Activated gamma-delta T cell treated with Interleukin-2 at 50 U/mL for 16 hours (primary cell): ENCODE measurements at places on chromosomes 3 and 15.

GRCh38 chr3:151962912-151963311, 89.5 kb downstream of the SUCNR1 start:
- DNase-seq, result no peak

DNA sequence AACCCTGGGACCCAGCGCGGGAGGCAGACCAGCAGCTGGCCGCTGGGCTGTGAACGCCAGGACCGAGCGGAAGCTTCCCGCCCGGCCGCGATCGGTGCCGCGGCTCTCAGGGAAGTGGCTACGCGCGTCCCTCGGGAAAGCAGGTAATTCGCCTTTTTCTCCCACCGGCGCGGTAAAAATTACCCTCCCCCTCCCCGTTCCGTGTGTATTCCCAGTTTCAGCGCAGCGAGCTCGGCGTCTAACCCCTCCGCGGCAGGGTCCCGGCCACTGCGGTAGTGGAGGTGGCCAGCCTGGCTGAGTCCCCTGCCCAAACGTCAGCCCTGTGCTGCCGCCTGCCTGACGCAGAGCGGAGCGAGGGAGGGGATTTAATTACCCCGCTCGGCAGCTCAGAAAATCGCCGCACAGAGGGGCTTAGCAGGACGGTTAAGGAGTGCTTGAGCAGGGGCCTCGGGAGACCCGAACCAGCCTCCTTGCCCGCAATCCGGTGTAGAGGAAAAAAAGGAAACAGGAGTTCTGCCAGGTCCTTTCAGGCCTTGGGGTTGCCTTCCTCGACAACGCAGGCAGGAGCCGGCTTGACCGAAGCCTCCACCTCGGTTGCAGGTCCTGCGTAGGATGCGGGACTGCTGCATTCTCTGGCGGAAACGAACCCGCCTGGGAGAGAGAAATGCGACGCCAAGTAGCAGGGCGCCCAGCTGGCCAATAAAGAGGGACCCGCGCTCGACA, 2.9 kb downstream of the GATA2 start:
- no peak for DNase-seq

GRCh38 chr15:40050788-40051470, 11.9 kb upstream of the SRP14 start:
- no peak for DNase-seq

GRCh38 chr15:61200626-61201025, 28.5 kb downstream of the RORA start:
- DNase-seq, result no peak

DNA sequence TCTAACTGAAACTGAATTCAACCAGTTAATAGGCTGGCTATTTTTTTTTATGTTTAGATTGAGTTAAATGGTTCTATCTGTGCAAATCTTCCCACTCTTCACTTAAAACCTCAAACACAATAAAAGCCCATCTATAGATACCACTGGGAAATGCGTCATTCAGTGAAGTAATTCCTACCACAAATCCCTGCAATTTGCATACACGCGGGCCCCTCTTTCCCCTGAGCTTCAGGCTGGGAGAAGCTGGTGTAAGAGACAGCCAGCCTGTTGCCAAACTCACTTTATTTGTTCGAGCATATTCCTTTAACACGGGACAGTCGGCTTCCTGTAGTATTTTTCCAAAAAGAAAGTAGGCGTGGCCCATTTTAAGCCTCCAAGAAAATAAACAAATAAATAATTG, 26.0 kb upstream of the MCTP2 start:
- no peak for DNase-seq

DNA sequence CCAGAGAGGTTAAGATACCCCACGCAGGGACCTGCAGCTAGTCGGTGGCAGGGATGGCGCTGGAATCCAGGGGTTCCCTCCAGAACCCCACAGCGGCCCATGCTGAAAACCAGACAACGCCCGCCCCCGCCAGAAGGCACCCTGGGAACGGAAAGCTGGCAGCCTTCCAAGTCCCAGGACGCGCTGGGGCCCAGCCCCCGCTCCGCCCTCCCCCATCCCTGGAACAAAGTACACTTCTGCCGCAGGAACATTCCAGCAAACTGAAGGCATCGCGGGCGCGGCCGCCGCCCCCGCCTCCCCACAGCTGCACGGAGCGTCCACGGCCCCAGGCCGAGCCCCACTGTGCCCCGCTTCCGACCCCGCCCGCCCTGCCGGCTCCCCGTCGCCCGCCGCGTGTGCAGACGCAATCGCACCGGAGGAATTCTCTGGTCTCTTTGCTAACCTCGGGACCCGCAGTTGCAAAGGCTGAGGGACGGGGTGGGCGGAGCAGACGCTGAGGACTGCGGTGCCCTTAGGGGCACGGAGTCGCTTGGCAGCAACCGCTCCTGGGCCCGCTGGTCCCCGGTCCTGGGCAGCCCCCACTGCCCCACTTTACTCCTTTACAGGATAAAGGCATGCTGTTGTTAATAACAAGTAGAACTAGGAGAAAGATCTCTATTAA, 44.8 kb upstream of the RNU6-1 start:
- DNase-seq, result peak; percentile 25

- DNase-seq, result no peak
These were observed 74.2 kb upstream of the BHLHE40 start for GRCh38 chr3:4904811-4905695.

DNA sequence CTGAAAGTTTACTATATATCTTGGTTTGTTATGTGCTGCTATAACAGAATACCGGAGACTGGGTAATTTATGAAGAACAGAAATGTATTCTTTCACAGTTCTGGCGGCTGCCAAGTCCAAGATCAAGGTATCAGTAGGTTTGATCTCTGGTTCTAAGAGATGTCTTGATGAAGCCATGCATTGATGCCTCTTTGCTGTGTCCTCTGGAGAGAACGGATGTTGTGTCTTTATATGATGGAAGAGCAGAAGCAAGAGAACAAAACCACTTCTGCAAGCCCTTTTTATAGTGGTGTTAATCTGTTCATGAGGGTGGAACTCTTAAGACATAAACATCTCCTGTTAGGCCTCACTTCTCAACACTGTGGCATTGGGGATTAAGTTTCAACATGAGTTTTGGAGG, 62.7 kb downstream of the TCF12 start:
- DNase-seq, result no peak

DNA sequence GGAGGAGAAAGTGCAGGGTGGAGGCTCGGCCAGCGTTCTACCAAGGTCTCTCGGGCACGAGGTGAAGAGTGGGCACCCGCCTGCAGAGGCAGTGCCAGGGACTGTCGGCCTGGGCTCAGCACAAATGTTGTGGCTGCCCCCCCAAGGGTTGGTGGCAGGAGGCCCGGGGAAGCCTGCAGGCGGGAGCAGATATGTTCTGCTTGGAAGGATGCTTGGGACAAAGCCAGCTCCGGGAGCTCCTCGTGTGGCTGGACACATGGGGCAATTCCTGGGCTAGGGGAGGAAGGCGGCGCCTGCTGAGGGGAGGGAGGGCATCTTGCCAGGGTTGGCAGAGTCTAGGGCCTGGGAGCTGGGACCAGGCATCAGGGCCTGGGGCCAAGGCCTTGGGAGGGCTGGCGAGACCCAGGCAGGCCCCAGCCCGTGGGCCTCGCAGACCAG, 30.4 kb upstream of the FBLN2 start:
- no peak for DNase-seq

- DNase-seq, result no peak
These were observed 219.3 kb upstream of the KBTBD8 start for GRCh38 chr3:66778777-66779176.

GRCh38 chr3:139930211-139930610, 4.8 kb upstream of the CLSTN2 start:
- DNase-seq, result no peak

DNA sequence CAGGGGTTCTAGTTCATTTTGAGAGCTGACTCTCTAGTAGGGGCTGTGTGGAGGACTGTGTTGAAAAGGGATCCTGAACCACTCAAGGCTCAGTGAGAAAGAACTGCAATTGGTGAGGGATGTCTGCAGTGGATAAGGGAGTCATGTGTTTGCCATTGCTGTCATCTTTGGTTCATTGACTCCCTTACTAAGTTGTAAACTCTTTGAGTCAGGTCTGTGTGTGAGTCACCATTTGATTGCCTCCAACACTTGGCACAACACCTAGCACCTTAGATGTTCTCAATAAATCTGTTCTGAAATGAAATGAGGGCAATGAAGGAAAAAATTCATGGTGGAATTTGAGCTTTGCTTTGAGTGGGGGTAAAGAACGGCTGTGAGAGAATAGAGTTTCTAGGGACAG, 51.7 kb downstream of the PLS1 start:
- no peak for DNase-seq

GRCh38 chr3:23880703-23881339, 36.0 kb downstream of the NKIRAS1 start:
- no peak for DNase-seq

GRCh38 chr3:127167315-127168043, 25.5 kb upstream of the PRR23E start:
- DNase-seq, result no peak

GRCh38 chr15:78265752-78266224, 1.4 kb downstream of the DNAJA4 start:
- DNase-seq, result no peak

GRCh38 chr3:42749753-42750231, 23.3 kb downstream of the CCDC13 start:
- DNase-seq, result no peak

DNA sequence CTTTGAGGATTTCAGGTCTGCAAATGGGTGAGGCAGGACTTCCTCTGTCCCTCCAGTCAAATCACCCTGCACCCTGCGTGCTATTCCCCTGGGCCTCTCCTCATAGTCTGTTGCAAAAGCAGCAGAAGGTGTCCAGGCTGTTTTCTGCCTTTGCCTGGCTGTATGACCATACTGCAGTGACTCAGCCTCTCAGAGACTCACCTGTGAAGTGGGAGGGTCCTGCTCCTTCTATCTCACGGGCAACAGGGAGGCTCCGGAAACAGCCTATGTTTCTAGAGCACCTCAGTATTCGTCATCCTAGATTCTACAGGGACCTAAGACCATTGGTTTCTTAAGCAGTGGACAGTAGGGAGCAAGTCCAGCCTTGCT, 216.4 kb downstream of the TLE3 start:
- DNase-seq, result no peak

GRCh38 chr3:101902041-101902440, 52.7 kb downstream of the NFKBIZ start:
- no peak for DNase-seq
